Activated T-helper 1 cell treated with Interleukin-2 at 50 U/mL for 16 hours (primary cell): ENCODE measurements at places on chromosomes 2 and 18.
A peak's percentile ranks its signal among the peaks of the same experiment; 100 is the strongest.

DNA sequence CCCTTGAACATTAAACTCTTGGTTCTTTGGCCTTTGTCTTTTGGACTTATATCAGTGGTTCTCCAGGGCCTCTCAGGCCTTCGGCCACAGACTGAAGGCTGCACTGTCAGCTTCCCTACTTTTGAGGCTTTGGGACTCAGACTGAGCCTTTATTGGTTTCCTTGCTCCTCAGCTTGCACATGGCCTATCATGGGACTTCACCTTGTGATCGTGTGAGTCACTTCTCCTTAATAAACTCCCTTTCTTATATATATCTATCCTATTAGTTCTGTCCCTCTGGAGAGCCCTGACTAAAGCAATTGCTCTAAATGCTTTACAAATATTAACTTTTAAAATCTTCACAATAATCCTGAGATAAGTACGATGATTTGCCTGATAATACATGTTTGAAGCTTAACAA is 353.6 kb upstream of the TRIB2 start:
- no peak for DNase-seq

DNA sequence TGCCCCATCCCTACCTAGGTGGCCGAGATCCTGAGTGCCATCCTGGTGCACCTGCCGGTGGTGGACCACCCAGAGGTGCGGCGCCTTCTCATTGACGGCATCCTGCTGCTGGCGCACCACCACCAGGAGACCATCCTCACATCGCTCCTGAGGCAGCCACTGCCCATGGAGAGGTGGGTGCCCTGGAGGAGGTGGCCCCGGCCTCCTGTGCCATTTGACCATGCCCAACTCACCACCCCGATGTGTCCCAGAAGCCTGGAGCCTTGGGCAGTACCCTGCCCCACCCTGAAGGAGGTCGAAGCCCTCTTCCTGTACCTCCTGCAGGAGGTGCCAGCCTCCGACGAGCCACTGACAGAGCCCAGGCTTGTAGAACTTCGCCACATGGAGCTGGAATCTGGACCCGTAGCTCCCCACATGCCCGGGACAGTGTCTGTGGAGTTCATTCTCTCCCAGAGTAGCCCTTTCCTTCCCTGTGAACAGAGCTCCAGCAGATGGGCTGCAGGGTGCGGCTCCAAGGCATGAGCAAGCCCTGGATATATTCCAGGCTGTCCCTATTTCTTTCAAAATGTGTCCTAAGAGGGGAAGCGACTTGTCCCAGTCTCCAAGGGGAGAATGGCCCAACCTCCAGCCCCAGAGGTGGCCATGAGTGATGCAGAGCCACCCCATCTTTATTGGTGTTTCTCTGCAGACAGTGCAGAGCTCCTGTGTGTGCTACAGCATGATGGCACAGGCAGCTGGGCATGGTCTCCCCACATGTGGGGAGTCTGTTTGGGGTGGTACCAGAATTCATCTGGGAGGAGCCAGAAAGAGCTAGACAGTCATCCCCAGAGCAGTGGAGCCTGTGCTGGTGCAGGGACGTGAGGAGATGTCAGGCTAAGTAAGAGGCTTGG is 34.2 kb downstream of the HJURP start:
- no peak for DNase-seq

DNA sequence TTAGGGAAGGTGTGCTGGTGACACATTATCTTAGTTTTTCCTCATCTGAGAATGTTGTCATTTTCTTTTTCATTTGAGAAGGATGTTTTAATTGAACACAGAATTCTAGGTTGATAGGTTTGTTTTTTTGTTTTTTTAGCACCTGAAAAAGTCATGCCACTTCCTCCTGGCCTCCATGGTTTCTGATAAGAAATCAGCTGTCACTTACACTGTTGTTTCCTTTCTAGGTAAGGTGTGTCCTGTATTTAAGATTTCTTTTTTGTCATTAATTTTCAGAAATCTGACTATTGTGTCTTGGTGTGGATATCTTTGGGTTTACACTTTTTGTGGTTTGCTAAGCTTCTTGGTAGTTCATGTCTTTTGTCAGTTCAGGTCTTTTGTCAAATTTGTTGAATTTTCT is 99.3 kb downstream of the ROCK1 start:
- DNase-seq = no peak

DNA sequence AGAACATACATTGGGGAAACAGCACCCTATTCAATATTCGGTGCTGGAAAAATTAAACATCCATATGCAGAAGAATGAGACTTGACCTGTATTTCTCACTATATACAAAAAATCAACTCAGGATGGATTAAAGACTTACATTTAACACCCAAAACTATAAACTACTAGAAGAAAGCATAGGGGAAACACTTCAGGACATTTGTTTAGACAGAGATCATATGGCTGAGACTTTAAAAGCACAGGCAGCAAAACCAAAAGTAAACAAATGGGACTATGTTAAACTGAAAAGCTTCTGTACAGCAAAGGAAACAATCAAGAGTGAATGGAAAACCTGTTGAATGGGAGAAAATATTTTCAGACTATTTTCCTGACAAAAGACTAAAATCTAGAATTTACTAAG is 1694.1 kb upstream of the CELF4 start:
- no peak for DNase-seq

DNA sequence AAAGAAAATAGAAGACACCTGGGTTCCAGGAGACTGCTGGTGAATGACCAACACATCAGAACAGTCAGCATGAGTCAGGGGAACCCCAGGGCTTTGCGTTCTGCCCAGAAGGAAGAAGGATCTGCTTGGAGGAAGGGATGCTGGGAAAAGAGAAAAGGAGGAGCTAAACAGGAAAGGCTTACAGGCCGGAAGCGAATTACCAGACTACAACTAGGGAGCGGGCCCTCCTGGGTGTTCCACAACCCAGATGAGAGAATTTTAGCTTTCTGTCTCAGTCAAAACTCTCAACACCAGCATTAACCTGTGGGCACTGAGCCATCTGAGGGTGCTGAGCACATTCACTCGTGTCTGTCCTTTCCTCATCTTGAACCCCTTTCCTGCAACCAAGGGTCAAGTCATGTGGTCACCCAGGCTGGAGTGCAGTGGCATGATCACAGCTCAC is 19.2 kb downstream of the CDC42EP3 start:
- no peak for DNase-seq

GRCh38 chr2:181715033-181715630 is 34.8 kb upstream of the NEUROD1 start:
- peak; percentile 26 for DNase-seq

- no peak for DNase-seq
Observed at GRCh38 chr2:214311031-214311533, 99.8 kb upstream of the VWC2L start.

GRCh38 chr2:238657132-238658053 is 190.5 kb upstream of the TWIST2 start:
- no peak for DNase-seq

GRCh38 chr18:8654503-8655451 is 45.5 kb downstream of the RAB12 start:
- no peak for DNase-seq

DNA sequence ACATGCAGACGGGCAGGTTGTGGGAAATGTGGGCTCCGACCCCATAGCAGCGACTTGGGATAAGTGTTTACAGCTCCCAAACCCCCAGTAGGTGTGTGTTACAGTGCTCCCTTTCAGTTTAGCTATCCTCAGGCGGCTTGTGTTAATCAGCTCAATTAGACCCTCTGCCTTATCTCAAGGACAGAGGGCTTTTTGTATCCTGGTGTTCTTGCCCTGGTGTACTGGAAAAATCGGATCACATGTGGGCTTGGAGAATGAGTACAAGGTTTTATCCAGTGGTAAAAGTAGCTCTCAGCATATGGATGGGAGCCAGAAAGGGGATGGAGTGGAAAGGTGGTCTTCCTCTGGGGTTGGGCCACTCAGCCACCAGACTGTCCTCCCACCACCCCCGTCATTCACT is 264.7 kb upstream of the SYT4 start:
- no peak for DNase-seq

DNA sequence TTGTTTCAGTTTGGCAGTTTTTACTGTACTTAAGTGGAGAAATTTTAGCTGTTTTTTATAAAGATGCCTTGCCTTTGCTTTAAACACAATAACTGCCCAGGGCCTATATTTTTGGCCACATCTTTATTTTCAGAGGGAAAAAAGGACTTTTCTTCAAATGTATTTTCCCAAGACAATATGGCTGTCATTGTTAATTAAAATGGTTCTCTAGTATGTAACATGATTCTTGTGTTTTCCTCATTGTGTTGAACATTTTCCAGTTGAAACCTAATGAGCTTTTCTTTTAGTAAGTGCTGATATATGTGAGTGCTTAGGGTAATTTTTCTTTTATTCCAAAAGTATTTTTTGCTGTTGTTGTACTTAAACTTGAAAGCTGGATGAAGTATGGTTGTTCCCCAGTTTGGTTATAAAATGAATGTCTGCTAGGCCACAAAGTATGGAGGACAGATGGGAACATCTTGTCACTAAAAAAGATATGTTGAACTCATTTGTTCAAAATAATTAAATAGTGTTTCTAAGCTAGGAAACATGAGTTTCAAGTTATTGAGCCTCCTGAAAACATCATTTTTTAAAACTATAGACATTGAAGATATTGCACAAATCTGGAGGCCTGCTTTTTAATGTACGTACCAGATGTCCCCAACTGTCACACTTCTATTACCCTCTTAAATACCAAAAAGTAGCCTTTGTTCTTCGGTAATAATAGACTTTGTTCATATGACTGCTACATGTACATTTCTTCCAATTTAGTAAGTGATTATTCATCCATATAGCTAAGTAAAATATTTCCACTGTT is 147.5 kb upstream of the DAPL1 start:
- DNase-seq = no peak

DNA sequence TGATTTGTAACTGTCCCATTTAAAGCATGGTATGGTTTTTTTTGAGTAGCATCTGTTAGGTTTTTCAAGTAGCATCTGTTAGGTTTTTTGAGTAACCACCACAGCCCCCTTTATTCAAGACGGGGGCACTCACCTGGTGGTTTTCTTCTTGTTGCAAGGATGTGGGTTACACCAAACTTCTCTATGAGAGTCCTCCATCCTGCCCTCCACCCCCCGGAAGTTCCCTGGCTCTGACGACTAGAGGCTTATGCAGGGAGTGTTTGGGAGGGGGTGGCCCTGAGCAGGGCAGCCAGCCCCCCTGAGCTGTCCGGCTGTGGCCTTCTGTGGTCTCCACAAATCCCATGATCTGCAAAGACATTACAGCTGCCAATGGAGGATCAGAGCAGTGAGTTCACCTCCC is 39.3 kb downstream of the MTCL1 start:
- DNase-seq = no peak

DNA sequence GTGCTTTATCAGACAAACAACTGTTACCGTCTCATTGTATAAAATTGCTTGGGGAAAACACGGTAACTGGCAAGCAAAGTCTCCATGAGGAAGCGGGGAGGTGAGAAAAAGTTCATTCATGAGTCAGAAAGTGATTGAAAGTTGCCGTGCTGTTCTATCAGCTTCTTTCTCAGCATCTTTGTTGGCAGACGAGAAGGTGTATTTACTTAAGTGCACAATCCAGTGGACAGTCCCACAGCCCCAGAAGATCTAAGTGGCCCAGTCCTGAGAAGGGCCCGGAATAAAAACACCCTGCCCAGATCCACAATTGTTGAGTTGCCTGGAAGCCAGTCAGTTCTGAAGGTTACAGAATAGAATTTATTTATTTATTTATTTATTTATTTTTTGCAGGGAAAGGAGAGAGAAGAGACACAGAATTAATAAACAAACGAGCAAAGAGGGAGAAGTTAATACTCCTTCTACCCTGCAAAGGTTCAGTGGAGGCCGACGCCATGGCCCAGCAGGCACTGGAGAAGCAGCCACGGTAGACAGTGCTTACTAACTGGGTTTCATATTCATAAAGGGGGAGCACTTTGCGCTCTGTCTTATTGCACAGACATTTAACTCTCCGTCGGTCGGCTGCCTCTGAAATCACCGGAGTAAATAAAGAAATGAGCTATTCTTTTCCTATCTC is 676.0 kb upstream of the SALL3 start:
- no peak for DNase-seq

GRCh38 chr2:20698916-20699613 is 32.1 kb downstream of the GDF7 start:
- no peak for DNase-seq

- no peak for DNase-seq
Observed at GRCh38 chr2:176171351-176172006, 14.4 kb downstream of the HOXD3 start.

DNA sequence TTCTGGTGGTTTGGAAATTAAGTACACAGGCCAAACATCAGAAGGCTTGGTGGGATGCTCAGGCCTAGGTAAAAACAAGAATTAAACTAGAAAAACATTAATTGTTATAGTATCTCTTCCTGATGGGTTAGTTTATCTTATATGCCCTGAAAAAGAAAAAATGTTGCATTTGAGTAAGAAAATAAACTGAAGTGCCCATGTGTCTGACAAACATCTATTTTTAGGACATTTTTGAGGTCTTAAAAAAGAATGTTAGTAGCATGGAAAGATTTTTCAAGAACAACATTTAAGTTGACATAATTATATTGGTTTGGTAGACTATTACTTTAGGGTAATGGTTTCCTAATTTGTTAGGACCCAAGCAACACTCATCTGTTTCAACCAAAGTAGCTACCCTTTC is 140.1 kb upstream of the RND3 start:
- no peak for DNase-seq

DNA sequence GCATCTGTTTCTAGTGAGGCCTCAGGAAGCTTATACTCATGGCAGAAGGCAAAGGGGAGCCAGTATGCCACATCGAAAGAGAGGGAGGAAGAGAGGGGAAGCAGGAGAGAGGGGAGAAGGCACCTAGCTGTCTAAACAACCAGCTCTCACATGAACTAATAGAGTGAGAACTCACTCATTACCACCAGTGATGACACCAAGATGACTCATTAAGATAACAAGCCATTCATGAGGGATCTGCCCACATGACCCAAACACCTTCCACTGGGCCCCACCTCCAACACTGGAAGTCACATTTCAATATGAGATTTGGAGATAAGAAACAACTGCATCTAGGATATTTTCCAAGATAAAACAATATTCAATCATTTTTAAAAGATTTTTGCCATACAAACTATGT is 753.9 kb upstream of the ZEB2 start:
- DNase-seq = no peak

- no peak for DNase-seq
Observed at GRCh38 chr2:9756692-9757250, 86.5 kb upstream of the TAF1B start.

DNA sequence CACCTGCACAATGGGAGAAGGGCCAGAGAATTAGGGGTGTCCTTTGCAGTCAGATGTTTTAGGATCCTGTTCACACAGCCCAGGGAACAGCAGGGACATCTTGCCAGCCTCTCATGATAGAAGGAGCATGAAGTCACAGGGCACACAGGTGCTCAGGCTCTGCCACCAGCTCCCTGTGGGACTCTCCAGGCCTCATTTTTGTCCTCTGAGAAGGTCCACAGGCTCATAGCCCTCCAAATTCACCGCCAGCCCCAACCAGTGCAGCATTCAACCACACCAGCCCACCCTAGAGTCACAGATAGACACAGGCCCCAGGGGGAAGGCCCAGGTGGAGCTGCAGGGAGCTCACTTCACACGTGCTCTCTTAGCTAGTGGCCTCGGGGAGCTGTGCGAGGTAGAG is 391.7 kb downstream of the TNS1 start:
- DNase-seq = no peak
